Neural crest cell (in vitro differentiated cells): ENCODE measurements at places on chromosomes 7 and 10. TPM values are rescaled to one million over a fixed set of nuclear protein-coding genes. Genes with fewer than 3 reads are reported as not detected.

The OPN1SW gene
- total RNA-seq: not detected in 2 replicates

The LYZL1 gene
- not detected in 2 replicates for total RNA-seq

The CPXM2 gene
- total RNA-seq: not detected in 2 replicates

The SUN1 gene
- 99.9 and 101 TPM in 2 replicates for total RNA-seq

The CYP17A1 gene
- total RNA-seq: not detected in 2 replicates

The PON1 gene
- total RNA-seq: not detected in 2 replicates

The PPP1R17 gene
- 1.2 and 1.4 TPM in 2 replicates for total RNA-seq

The GNGT1 gene
- 0.65 and 1.0 TPM in 2 replicates for total RNA-seq

The GLCCI1 gene
- 26.2 and 29.2 TPM in 2 replicates for total RNA-seq

The TCAF2 gene
- total RNA-seq: 0.09 and 0.11 TPM in 2 replicates

The HSPA12A gene
- total RNA-seq: 7.4 and 7.6 TPM in 2 replicates

The NODAL gene
- not detected in 2 replicates for total RNA-seq

The WEE2 gene
- total RNA-seq: not detected in 2 replicates

The LIPM gene
- total RNA-seq: not detected in 2 replicates

The PLPP4 gene
- not detected in 2 replicates for total RNA-seq

The TMUB1 gene
- 44.9 and 46.5 TPM in 2 replicates for total RNA-seq

The TFR2 gene
- 1.7 and 2.4 TPM in 2 replicates for total RNA-seq

The XRCC2 gene
- 28.2 and 30.7 TPM in 2 replicates for total RNA-seq

The SLC13A4 gene
- total RNA-seq: 0.27 and 0.68 TPM in 2 replicates

The CYP2C19 gene
- total RNA-seq: not detected in 2 replicates

The MYL10 gene
- not detected in 2 replicates for total RNA-seq

The FAM237B gene
- not detected in 2 replicates for total RNA-seq

The OR2A5 gene
- total RNA-seq: not detected in 2 replicates

The PARG gene
- total RNA-seq: 51.2 and 54.2 TPM in 2 replicates

The MACROH2A2 gene
- total RNA-seq: 149 and 155 TPM in 2 replicates

The AZGP1 gene
- total RNA-seq: 0.52 TPM in 1 of 2 replicates, not detected in the other

The ZPBP gene
- total RNA-seq: not detected in 2 replicates
